CD8-positive, alpha-beta memory T cell (primary cell): ENCODE measurements at places on chromosomes 12 and 14.

- DNase-seq = no peak
- no peak overlapping the region for H3K27ac ChIP-seq
- H3K4me1 ChIP-seq = no peaks in the 10 kb centered on the region
- no peaks in the 10 kb centered on the region for H3K36me3 ChIP-seq
- peak overlapping the region; percentile 20 for H3K4me3 ChIP-seq
Measured at GRCh38 chr12:131830335-131830913, 2.2 kb downstream of the MMP17 start.

- H3K27me3 ChIP-seq = no peaks in the 10 kb centered on the region
- H3K27ac ChIP-seq = no peak overlapping the region
- H3K4me3 ChIP-seq = no peak overlapping the region
Measured at GRCh38 chr12:105724641-105725040, 394.1 kb downstream of the C12orf75 start.

GRCh38 chr14:67461341-67461985 is 27.1 kb downstream of the TMEM229B start:
- no peaks in the 10 kb centered on the region for H3K36me3 ChIP-seq
- H3K4me1 ChIP-seq = peaks cover 20% of the 10 kb centered on the region
- no peak for DNase-seq
- H3K27me3 ChIP-seq = no peaks in the 10 kb centered on the region

DNA sequence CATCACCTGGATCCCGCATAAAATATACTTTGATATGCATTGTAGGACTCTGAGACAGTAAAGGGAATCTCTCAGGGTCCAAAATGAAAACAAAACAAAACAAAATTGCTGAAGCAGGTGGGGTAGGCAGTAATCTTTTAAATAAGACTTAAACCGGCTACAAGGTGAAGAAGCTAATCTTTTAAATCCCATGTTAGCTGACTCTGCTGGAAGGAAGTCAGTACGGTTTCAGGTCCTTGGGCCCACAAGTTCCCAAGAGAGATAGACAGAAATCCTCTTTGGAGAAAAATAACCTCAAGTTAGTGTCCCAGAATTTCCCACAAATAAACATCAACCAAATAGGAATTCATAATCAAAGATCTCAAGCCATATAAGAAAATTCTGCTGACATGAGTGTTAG is 5.0 kb upstream of the EPS8 start:
- H3K27ac ChIP-seq = no peak overlapping the region
- no peak overlapping the region for H3K4me3 ChIP-seq

DNA sequence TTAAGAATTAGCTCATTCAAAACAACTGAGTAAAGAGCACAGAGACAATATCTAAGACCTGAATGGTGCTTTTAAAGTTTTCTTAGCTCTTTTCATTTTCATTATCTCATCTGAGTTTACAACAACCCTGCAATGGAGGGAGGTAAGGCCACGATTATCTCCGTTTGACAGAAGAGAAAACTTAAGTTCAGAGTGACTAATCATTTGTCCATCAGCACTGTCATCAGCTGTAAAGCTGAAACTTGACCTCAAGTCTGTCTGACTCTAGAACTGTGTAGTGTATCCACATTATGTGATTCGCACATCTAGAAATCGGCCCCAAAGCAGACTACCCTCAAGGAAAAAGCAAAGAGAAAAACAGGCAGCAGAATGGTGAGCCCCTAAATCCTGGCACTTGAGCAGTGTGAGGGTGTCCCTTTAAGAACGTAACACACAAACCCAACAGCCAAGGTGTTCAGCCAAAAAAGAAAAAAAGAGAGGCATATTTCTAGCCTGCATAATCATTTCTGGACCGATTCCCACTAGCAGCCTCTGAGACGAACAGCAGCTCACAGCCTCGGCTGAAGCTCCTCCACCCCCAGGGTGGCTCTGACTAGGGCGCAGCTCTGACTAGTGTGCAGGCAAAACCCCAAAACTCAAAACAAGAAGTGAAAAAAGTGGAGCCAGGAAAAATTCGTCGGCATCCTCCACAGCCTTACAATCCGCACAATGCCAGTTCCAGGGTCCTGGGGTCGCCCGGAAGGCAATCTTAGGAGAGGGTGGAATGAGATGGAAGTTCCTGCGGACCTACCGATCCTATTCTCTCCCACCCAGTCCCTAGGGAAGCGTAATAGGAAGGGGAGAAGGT is 1.6 kb downstream of the STXBP6 start:
- no peaks in the 10 kb centered on the region for H3K4me1 ChIP-seq
- H3K27ac ChIP-seq = no peak overlapping the region
- DNase-seq = no peak
- H3K4me3 ChIP-seq = no peak overlapping the region
- H3K27me3 ChIP-seq = peaks cover 5% of the 10 kb centered on the region
- H3K36me3 ChIP-seq = no peaks in the 10 kb centered on the region

- no peaks in the 10 kb centered on the region for H3K4me1 ChIP-seq
- no peaks in the 10 kb centered on the region for H3K36me3 ChIP-seq
- no peaks in the 10 kb centered on the region for H3K27me3 ChIP-seq
- H3K4me3 ChIP-seq = no peak overlapping the region
- H3K27ac ChIP-seq = no peak overlapping the region
- DNase-seq = no peak
Measured at GRCh38 chr12:128534906-128535305, 267.9 kb downstream of the TMEM132C start.

- H3K36me3 ChIP-seq = no peaks in the 10 kb centered on the region
- no peaks in the 10 kb centered on the region for H3K27me3 ChIP-seq
- no peak overlapping the region for H3K4me3 ChIP-seq
- no peaks in the 10 kb centered on the region for H3K4me1 ChIP-seq
- DNase-seq = no peak
- H3K27ac ChIP-seq = no peak overlapping the region
Measured at GRCh38 chr12:31371256-31371620, 45.3 kb upstream of the SINHCAF start.

DNA sequence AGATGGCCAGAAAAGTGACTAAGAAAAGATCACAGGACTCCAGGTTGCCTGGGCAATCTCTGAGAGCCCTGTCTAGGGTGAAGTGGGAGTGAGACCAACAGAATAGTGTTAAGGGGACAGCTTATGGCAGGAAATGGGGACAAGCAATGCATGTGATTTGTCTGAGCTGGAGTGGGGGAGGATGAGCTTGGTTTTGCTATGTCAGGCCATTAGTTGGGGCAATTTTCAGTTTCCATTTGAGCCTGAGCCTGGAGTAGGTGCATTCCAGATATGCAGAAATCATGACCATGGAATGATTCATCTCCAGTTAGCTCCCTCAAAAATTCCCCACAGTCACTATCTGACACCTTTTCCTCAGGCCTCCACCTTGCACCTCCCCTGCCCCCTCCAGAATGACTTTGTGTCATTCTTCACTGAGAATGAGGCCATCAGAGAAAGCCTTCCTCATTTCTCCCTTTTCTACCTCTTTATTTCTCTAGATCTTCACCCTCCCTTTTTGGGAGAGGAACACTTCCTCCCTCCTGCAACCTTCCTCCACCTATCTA is 150.9 kb upstream of the PLEKHG7 start:
- no peak for DNase-seq
- H3K27me3 ChIP-seq = no peaks in the 10 kb centered on the region
- no peaks in the 10 kb centered on the region for H3K36me3 ChIP-seq
- no peak overlapping the region for H3K27ac ChIP-seq

GRCh38 chr14:102131741-102132140 is 8.0 kb upstream of the WDR20 start:
- no peaks in the 10 kb centered on the region for H3K4me1 ChIP-seq
- no peak overlapping the region for H3K4me3 ChIP-seq
- no peak overlapping the region for H3K27ac ChIP-seq
- no peaks in the 10 kb centered on the region for H3K36me3 ChIP-seq

- no peaks in the 10 kb centered on the region for H3K27me3 ChIP-seq
- DNase-seq = no peak
- H3K27ac ChIP-seq = no peak overlapping the region
- no peaks in the 10 kb centered on the region for H3K36me3 ChIP-seq
- no peak overlapping the region for H3K4me3 ChIP-seq
Measured at GRCh38 chr14:23454445-23454856, 15.1 kb upstream of the NGDN start.

DNA sequence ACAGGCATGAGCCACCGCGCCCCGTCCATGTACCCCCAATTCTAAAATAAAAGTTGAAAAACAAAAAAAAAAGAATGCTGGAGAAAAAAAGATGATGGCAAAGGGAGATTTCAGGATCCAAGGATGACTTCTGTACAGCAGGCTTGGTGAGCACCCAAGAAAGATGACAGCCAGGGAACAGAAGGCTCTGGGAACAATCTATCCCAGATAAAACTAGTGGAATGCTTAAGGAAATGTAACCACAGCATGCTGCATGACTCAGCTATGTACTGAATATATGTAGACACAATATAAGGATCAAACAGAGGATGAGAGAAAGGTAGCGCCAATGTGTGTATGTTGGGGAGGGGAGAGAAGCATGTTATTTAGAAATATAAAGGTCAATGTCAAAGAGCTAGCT is 123.7 kb upstream of the TMTC1 start:
- H3K36me3 ChIP-seq = no peaks in the 10 kb centered on the region
- H3K4me3 ChIP-seq = no peak overlapping the region
- no peaks in the 10 kb centered on the region for H3K27me3 ChIP-seq
- H3K4me1 ChIP-seq = no peaks in the 10 kb centered on the region
- no peak overlapping the region for H3K27ac ChIP-seq
